ENCODE measurements at places on chromosomes 3 and 15. TPM values are rescaled to one million over a fixed set of nuclear protein-coding genes. Genes with fewer than 3 reads are reported as not detected.

The ATP6V1A gene
- 108 TPM for total RNA-seq

The EPB42 gene
- not detected for total RNA-seq

The WDR48 gene
- 24.4 TPM for total RNA-seq

The CATSPER2 gene
- 0.97 TPM for total RNA-seq

The GOLGA6B gene
- total RNA-seq: not detected

The SEMA5B gene
- under 0.01 TPM for total RNA-seq

The SERINC4 gene
- total RNA-seq: not detected

The MON1A gene
- 16.9 TPM for total RNA-seq

The SLCO3A1 gene
- total RNA-seq: 0.97 TPM

The PYGO1 gene
- total RNA-seq: 0.32 TPM

The GOLGA8G gene
- total RNA-seq: not detected

The A4GNT gene
- total RNA-seq: not detected

The KIF15 gene
- total RNA-seq: 11.8 TPM

The DAZL gene
- total RNA-seq: not detected

The HACD3 gene
- total RNA-seq: 42.9 TPM

The CCDC80 gene
- 53.7 TPM for total RNA-seq

The GRAMD2A gene
- 0.19 TPM for total RNA-seq

The PXK gene
- total RNA-seq: 8.4 TPM

The NAALADL2 gene
- total RNA-seq: 0.65 TPM

The PLA2G4E gene
- total RNA-seq: not detected

The DPPA2 gene
- total RNA-seq: not detected

The GHSR gene
- not detected for total RNA-seq

The C3orf85 gene
- not detected for total RNA-seq

The RLBP1 gene
- total RNA-seq: not detected

The ZNF80 gene
- not detected for total RNA-seq

The EPHA6 gene
- 0.13 TPM for total RNA-seq

The GATA2 gene
- 12.6 TPM for total RNA-seq

The ADCY5 gene
- total RNA-seq: 0.06 TPM

The CLDN16 gene
- total RNA-seq: 0.06 TPM

The CHL1 gene
- not detected for total RNA-seq

The IL5RA gene
- total RNA-seq: not detected

The CPA3 gene
- 1.5 TPM for total RNA-seq

The HIGD2B gene
- not detected for total RNA-seq

The THAP10 gene
- 0.94 TPM for total RNA-seq

The ROPN1 gene
- total RNA-seq: not detected

The RRP9 gene
- total RNA-seq: 26.5 TPM

Data from bladder microvascular endothelial cell (primary cell).